A172 (cell line): ENCODE measurements at places on chromosomes 7 and 10. TPM values are rescaled to one million over a fixed set of nuclear protein-coding genes. Genes with fewer than 3 reads are reported as not detected.

DNA sequence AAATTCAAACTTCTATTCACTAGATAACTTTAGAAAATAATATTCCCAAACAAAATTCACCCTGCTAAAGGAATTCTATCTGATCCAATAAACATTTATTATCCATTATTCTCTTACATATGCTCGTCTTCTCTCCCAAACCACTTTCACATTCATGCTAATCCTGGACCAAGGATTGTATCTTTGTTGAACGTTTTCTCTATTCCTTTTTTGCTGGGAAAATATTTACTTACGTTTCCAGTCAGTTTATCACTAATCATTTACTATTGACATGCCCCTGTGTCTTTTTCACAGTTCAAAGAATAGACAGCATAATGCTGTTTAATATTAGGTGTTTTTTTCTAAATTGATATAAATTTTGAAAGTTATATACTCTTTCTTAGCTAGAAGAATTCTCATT lies 3.2 kb downstream of the TEX47 start:
- DNase-seq, result no peak

Gene RHOBTB1
- 44.4 and 57.2 TPM in 2 replicates for total RNA-seq

GRCh38 chr10:112843623-112844022 lies 106.4 kb upstream of the TCF7L2 start:
- no peak for DNase-seq

Gene HMX3
- total RNA-seq, result not detected in 2 replicates

- no peak for DNase-seq
Measured at GRCh38 chr7:143484119-143484518, 6.4 kb downstream of the TAS2R41 start.

GRCh38 chr10:100749309-100750217 lies 4.2 kb downstream of the PAX2 start:
- DNase-seq, result no peak

Gene CTAGE15
- total RNA-seq, result 0.36 TPM in 1 of 2 replicates, not detected in the other

GRCh38 chr10:110793886-110794285 lies 77.8 kb upstream of the PDCD4 start:
- no peak for DNase-seq

DNA sequence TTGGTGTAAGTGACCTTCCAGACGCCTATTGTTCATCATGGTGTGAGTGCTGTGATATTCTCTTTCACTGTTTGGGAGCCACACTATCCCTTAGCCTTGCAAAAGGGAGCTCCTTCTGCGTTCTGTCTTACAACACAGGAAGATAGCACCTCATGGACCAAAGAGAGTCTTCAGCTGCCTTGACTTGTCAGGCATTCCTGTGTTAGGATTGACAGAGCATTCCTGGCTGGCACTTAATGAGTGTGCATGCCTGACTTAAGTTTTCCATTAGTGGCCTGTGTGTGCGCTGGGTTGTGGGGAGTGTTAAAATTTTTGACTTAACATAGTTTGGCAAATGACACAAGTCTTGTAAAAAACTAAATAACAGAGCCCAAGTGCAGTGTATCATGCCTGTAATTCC lies 21.9 kb upstream of the MSRB2 start:
- no peak for DNase-seq

DNA sequence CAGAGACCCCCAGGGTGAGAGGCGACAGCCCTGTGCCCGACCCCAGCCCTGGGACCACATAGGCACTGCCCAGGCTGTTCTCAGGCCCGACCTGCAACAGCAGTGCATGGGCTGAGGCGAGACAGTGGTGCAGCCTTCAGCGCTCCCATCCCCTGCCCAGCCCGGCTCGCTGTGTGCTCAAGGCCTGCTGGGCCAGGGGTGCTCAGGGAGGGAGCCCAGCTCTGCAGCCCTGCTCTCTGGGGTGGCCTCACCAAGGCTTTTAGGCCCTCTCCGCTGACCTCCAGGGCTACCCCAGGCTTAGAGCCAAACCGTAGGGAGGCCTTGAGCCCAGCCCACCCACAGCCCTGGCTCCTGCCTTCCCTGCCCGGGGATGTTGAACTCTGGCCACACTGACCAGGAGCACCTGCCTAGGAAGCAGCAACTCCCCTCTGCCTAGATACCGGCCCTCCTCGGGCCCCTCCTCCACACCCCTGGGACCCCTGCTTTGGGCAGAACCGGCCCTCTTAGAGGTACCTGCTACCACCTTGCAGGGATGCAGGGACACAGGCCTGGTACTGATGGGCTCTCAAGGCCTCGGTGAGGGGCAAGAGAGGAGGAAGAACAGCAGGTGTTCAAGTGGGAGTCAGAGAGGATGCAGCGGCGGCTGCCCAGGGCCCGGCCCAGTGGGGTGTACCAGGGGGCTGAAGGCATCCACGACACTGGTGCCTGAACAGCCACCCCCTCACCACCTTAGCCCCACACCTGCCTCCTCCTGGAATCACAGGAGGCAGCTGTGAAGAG lies 231.5 kb downstream of the ELFN1 start:
- no peak for DNase-seq

Gene METTL27
- 2.3 and 3.1 TPM in 2 replicates for total RNA-seq

DNA sequence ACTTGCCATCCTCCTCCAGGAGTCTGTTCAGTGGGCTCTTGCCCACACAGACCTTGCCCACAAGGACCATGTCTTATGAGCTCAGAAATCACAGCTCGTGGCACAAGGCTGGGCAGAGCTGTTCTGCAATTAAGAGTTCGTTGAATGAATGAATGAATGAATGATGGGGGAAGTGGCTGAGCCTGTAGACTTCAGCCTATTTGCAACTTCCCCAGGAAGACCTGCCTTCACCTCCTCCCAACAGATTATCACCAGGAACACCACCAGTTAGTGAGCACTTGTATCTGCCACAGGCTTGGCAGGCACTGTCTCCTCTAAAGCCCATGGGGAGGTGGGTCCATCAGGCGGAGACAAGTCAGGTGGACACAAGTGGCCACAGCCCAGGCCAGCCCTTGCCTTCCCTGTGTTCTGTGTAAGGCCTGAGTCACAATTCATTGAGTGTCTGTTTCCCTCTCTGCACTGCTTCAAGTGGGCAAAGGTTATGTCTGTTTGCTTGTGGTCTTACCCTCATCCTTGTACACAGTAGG lies 1.8 kb upstream of the FGF8 start:
- DNase-seq, result peak; percentile 11

Gene GARIN1A
- total RNA-seq, result not detected in 2 replicates

Gene STRIP2
- total RNA-seq, result 4.2 and 6.3 TPM in 2 replicates

- peak; percentile 53 for DNase-seq
Measured at GRCh38 chr10:79316671-79317431, 30.4 kb upstream of the PPIF start.

GRCh38 chr7:16204953-16205352 lies 216.4 kb downstream of the CRPPA start:
- DNase-seq, result no peak

GRCh38 chr10:21265622-21266021 lies 259.9 kb downstream of the SKIDA1 start:
- peak; percentile 67 for DNase-seq

Gene C10orf67
- 1.0 TPM in 1 of 2 replicates, not detected in the other for total RNA-seq

DNA sequence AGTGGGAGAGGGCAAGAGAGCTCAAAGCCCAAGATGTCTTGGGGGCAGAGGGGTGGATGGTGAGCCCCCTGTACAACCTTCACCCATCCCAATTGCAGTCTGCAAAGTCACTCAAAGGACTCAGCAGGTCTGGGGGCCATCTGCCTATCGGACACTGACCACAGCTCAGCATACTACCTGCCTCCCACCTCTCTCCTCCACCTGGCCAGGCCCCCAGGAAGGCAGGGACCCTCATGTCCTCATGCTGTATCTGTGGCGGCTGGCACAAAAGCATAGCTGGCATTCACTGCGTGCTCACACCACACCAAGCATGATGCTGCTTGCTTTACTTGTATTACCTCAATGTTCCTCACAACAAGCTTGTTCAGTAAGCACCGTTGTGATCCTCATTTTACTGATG lies 16.2 kb upstream of the CRHR2 start:
- no peak for DNase-seq

Gene BHLHA15
- not detected in 2 replicates for total RNA-seq

- DNase-seq, result no peak
Measured at GRCh38 chr10:60877777-60878120, 66.2 kb downstream of the RHOBTB1 start.

GRCh38 chr10:78847485-78847884 lies 221.3 kb upstream of the ZMIZ1 start:
- DNase-seq, result no peak

Gene C10orf95
- total RNA-seq, result not detected in 2 replicates

Gene OR13A1
- not detected in 2 replicates for total RNA-seq

- no peak for DNase-seq
Measured at GRCh38 chr7:96415293-96415940, 93.5 kb upstream of the SLC25A13 start.

Gene TAS2R41
- total RNA-seq, result not detected in 2 replicates

GRCh38 chr7:51430480-51431086 lies 114.0 kb upstream of the COBL start:
- peak; percentile 61 for DNase-seq

GRCh38 chr10:97771055-97771891 lies 526 bp downstream of the SFRP5 start:
- no peak for DNase-seq

Gene TRPV5
- 0.22 TPM in 1 of 2 replicates, not detected in the other for total RNA-seq

- no peak for DNase-seq
Measured at GRCh38 chr7:23909426-23909825, 199.4 kb downstream of the STK31 start.
